ENCODE measurements at places on chromosomes 1 and 21.

GRCh38 chr1:208025031-208025430 lies 114.1 kb upstream of the CD34 start:
- no peak for DNase-seq

- no peak for DNase-seq
These were observed 39.1 kb upstream of the CDC42BPA start for GRCh38 chr1:227357171-227357926.

DNA sequence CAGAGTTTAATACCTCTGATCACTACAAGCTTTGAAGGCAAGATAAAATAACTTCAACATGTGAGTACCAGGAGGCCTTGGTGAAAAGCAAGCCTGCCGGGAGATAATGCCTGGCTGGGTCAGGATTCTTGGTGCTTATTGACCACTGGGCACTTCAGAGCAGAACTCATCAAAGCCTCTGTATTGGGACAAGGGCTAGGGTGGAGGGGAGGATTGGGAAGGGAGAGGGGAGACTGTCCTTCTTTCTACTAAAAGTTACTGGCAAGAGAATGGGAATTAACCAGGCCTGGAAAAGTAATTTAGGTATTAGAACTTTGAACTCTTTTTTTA lies 35.2 kb downstream of the NEK2 start:
- DNase-seq = no peak

DNA sequence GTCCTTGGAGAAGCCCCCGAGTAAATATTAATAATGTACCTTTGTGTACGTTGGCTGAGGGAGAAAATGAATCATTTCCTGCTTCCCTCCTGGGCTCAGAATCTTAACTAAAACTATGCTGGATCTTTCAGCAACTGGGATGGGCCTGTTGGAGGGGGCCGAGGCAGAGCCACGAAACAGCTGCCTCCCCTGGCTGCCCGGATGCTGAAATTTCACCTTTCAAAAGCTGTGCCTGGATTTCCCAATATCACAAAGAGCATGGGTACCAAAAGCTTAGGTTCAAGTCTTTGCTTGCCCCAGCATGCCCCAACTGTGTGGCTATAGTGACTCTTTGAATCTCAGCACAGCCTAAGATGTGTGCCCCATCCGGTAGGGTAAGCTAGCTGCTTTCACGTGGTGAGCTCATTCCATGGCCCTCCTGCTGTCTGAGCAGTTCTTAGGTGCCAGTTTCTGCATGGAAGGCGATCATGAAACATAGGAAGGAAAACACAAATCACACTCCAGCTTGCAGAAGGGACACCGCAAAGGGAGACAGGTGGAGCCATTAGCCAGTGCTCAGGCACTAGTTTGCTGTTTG lies 473.5 kb downstream of the PTPRU start:
- DNase-seq = no peak

DNA sequence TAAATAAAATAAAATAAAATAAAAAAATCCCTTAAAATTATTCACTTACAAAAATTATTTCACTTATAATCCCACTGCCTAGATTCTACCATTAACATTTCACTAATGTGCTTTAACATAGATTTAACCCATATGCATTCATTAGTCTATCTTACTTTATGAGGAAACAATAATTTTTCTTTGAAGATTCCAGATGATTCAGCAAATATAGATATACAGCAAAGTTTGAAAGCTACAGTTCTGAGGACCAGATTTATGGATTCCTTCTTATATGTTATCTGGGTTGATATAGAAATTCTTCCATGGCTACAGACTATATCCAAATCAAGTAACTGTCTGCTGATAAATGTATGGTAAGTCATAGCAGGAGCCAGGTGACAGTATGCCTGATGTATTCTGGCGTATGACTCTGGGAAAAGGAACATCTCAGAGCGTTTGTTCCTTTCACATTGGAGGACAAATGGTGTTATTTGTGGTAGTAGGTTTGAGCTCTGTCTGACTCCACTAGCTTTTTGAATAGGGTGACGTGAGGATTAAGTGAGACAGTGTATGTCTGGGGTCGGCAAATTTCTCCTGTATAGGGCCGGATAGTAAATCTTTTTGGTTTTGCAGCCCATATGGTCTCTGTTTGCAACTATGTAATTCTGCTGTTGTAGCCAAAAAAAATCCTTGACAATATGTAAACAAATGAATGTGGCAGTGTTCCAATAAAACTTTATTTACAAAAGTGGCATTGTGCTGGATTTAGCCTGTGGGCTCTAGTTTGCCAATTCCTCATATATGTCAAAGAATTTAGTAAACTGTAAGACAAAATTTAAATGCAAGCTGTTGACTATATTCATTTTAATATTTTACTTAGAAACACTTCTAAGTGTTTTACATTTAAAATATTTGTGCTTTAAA lies 9.3 kb downstream of the MAP3K21 start:
- no peak for DNase-seq

GRCh38 chr21:15020797-15021196 lies 44.0 kb downstream of the NRIP1 start:
- DNase-seq = no peak

GRCh38 chr1:37759451-37759850 lies 5.5 kb downstream of the EPHA10 start:
- no peak for DNase-seq

- DNase-seq = no peak
These were observed 49.6 kb downstream of the RUNX1 start for GRCh38 chr21:34999397-34999941.

DNA sequence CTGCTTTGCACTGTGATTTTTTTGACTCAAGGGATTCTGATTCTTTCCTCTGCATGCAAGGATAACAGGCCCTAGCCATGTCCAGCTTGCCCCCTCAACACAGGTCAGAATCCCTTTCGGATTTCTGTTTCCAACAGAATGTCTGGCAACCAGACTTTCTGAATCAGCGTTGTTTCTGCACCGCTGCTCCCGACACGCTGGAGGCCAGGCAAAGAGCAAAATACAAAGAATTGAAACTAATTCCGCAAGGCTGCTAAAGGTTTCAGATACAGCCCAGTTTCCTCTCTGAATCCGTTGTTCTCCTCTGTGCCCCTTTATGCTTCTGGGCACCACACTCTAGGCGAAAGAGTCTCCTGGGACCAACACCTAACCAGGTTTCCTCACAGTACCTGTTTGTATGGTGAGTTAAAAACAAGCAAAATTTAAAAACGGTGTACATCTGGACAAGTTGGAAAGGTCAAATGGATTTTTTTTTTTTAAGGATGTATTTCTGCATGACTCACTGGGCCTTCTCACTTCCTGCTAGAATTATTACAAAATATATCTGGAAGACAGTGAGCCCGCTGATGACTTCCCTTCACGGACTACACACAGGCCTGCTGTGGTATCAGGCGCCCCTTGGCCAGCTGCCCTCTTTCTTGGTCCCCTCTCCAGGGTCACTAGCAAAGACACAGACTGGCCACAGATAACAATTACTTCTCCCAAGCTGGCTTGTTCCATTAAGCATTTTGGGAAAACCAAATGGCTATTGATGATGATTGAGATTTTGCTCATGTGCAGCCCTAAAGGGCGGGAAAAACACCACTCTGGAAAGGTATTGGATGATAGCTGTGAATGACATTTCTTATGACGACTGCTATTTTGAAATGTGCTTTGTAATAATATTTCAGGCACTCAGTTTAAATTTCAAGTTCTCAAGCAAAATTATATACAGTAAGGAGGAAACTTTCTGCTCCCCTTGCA lies 118.3 kb downstream of the TGFB2 start:
- DNase-seq = no peak

DNA sequence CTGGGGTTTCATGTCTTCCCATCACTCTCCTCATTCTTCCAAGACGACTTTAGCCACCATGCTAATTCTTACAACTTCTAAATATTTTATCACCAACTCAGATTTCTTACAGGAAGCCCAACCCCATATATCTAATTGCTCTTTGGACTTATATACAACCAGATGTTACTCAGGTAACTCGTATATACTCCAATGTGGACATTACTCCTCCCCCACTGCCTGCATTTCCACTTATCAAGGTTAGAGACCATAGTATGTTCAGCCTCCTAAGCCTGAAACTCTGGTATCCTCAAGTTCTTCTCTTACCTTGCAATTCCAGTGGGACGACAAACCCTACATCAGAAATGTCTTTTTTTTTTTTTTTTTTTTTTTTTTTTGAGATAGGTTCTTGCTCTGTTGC lies 2.7 kb upstream of the RCC1 start:
- DNase-seq = no peak

DNA sequence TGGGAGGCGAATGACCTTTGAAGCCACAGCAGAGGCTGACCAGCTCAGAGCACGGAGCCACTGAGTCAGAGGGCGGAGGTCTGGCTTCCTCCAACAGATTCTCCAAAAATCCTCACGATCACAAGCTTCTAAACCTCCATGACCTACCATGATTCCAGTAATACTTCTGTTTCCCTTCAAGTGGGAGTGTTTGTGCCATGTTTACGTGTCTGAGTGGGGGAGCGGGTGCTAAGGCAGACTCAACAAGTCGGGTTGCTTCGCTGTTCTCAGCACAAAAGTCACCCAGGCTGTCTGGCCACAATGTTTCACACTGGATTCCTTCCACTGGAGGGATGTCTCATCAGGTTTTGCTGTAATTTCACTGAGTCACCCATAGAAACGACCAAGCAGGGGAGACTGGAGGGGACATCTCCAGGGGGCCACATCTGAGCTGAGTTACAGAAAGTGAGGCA lies 86.2 kb downstream of the SLC66A1 start:
- no peak for DNase-seq

DNA sequence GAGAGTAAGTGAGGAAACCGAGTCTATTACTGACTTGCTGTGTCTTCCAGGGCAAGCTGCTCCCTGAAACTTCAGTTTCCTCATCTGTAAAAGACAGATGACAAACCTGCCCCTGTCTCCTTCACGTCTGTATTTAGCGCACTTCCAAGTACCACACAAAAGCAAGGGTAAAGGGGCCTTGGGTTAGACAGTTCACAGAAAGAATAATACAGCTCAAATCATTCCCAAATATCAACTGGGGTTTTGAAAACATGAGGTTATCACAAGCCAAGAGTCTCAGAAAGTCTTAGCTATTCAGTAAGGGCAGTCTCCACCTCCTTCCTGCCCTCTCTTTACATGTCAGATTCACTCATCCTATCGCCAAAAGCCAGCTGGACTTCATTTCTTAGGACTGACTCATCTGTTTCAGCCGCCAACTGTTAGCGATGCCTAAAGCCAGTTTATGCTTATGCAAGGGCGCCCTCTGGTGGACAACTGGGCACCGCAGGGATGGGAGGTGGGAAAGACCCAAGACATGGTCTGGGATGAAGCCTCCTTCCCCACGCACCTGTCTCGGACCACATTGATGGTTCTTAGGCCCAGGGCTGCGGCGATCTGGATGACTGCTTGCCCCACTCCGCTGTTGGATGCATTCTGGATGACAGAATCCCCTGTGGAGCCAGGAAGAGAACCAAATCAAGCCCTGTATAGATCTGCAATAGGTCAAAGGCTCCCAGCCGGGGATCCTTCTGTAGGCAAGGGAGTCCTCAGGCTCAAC lies 21.1 kb upstream of the SRSF4 start:
- DNase-seq = peak; percentile 73

DNA sequence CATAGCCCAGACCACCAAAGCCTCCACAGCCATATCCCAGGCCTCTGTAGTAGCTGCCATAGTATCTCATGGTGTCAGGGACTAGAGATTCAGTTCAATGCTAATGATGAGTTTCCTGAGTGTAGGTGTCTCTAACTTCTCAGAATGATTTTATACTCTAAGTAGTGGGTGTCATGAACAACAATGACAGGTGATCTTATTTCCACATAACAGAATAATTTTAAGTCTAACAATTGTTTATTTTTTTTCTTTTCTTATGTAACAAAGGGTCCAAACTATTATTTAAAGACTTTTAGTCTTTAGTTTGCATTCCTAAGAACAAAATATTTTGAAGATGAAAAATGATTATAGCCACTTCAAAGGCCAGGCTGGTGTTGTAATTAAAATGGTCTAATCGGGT lies at the start of gene KRTAP19-6:
Gene KRTAP19-6, minus strand, starts transcription at position 101 of the 400 bp plus-strand sequence. Its CDS starts 31 bp downstream, at position 70.
- DNase-seq = no peak

GRCh38 chr1:31007462-31007991 lies 58.0 kb downstream of the PUM1 start:
- DNase-seq = no peak

Data from esophagus squamous epithelium (tissue), 5 donors.